HAP-1 (cell line): ENCODE measurements at places on chromosomes 2 and 18.

- DNase-seq, result no peak
Measured at GRCh38 chr2:85064927-85065577, 68.1 kb upstream of the TCF7L1 start.

GRCh38 chr2:240358821-240359397, 76.6 kb upstream of the GPC1 start:
- no peak for DNase-seq

- DNase-seq, result no peak
Measured at GRCh38 chr2:221019668-221020067, 552.4 kb downstream of the EPHA4 start.

GRCh38 chr2:76252704-76253103, 542.0 kb upstream of the GCFC2 start:
- DNase-seq, result no peak

GRCh38 chr18:30489890-30490643, 552.5 kb downstream of the DSC3 start:
- no peak for DNase-seq

GRCh38 chr18:62814132-62814759, 98.9 kb downstream of the PHLPP1 start:
- DNase-seq, result no peak

DNA sequence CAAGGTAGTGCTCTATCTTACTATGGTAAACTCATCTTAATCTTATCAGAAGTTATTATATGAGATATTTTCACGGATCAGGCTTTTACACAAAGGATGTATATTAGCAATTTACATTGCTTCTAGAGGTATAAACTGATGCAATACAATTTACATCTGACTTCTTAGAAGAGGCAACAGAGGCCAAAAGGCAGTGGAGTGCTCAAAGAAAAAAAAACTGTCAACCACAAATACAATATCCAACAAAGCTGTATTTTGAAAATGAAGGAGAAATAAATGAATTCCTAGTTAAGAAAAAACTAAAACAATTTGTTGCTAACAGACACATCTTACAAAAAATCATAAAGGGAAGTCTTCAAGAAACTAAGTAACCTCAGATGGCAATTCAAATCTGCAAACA, 1031.5 kb upstream of the CNTNAP5 start:
- DNase-seq, result no peak

- no peak for DNase-seq
Measured at GRCh38 chr2:98800330-98801064, 69.6 kb upstream of the MGAT4A start.

DNA sequence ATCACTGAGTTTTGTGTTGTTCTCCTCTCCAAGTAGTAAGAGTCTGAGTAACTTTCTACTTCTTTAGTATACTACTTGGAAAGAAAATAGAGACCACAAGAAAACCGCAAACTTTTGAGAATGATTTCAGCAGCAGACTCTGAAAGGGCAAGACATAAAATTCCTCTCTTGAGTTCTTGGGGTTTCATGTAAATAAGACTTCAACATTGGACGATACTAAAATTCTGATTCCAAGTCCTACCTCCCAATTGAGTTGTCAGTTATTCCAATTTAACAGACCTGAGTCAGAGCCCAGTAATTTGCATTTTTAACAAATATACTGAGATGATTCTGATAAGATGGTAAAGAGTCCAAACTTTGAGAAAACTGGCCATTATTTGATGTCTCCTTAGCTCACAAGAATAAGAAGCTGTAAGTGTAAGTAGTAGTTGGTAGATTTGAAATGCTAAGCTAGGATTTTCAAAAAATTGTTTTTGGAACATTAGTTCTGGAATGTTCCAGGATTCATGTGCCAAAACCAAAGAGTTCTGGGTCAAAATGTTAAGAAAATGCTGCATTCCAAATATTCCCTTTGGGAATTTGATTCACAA, 261.6 kb upstream of the SPOPL start:
- no peak for DNase-seq

- no peak for DNase-seq
Measured at GRCh38 chr2:96806468-96807126, 9.5 kb upstream of the CNNM3 start.

DNA sequence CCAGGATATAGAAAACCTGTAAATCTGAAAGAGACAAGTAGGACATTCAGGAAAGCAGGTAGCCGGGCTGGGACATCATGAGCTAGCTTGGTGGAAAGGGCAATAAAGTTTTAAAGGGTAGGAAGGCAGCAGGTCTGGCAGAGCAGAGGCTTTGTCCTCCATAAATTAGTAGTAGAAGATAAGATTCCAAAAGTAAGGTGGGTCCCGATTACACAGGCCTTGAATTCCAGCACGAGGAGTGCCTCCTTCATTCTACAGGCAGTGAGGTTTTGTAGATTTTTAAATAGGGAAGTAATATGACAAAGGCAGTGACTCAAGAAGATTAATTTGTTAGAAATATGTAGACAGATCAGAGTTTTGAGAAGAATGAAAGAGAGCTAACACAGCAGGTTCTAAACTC, 160.7 kb downstream of the DTNB start:
- no peak for DNase-seq

GRCh38 chr18:6255116-6255705, 159.5 kb downstream of the L3MBTL4 start:
- DNase-seq, result no peak

- no peak for DNase-seq
Measured at GRCh38 chr2:136149011-136149410, 31.1 kb upstream of the CXCR4 start.

DNA sequence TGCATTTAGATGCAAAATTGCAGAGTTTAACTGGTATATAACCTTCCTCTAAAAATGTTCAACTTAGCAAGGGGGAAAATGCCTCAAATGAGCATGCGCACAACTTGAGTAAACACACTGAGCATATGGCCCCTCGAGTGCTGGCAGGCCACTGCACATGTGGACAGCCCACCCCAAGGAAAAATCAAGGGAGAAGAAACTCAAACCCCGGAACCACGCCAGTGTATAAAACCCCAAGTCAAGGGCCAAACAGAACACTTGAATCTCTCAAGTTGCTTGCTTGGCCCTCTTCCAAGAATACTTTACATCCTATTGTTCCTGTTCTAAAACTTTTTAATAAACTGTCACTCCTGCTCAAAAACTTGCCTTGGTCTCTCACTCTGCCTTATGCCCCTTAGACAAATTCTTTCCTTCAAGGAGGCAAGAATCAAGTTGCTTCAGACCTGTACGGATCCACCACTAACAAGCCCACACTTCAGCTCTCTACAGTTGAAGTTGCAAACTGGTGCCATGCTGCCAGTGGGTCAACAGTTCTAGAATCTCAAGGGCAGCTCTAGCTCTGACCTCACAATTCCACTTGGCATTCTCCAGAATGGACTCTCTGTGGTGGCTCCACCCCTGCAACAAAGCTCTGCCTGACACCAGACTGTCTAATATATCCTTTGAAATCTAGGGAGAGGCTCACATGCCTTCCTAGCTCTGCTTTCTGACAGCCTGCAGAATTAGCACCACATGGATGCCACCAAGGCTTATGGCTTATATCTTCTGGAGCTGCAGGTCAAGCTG, 38.9 kb downstream of the HIBCH start:
- DNase-seq, result no peak

DNA sequence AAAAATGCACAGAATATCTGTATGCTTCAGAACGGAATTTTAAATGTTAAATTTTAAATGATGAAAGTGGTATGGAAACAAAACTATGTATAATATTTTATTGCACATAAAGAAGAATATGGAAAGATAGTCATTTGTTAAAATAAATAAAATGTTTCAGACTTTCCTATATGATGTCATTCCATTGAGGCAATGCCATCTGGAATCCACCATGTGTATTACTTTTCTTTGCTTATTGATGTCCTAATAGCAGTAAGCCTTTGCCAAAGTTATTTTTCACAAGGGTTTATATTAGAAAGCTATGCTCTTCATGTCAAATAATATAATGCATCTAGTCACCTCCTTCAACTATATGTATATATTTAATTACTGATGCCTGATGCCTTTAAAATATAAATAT, 601.6 kb upstream of the PKDCC start:
- DNase-seq, result no peak

- DNase-seq, result no peak
Measured at GRCh38 chr2:240789051-240789453, 31.0 kb downstream of the KIF1A start.
